M059J (cell line): ENCODE measurements at places on chromosomes 12 and 14.

DNA sequence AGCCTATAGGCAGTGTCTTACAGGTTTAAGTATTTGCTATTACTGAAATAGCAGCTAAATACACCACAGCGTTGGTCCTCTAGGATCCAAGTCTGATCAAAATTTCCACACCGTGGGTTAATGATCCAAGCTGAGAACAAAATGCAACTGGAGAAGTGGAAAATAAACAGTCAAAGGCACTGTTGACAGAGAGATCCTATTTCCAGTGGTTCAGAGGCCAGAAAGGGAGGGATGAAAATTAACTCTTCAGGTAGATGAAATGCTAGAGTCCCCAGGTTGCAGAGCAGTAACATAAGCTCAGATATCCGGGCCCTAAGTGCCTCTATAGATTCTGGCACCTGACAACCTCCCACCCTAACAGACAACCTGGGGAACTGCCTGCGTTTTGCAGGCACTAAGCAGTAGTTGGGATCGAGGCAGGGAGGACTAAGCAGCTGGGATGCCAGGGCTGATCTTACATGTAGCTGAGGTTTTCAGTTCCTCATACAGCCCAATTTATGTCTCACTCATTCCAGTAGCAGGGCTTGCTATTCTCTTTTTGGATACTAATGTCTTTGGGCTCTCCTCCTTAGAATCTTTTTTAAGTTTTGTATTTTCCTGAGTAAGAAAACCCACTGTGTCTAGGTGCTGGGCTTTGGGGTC is 42.7 kb upstream of the CRACR2A start:
- DNase-seq: no peak

DNA sequence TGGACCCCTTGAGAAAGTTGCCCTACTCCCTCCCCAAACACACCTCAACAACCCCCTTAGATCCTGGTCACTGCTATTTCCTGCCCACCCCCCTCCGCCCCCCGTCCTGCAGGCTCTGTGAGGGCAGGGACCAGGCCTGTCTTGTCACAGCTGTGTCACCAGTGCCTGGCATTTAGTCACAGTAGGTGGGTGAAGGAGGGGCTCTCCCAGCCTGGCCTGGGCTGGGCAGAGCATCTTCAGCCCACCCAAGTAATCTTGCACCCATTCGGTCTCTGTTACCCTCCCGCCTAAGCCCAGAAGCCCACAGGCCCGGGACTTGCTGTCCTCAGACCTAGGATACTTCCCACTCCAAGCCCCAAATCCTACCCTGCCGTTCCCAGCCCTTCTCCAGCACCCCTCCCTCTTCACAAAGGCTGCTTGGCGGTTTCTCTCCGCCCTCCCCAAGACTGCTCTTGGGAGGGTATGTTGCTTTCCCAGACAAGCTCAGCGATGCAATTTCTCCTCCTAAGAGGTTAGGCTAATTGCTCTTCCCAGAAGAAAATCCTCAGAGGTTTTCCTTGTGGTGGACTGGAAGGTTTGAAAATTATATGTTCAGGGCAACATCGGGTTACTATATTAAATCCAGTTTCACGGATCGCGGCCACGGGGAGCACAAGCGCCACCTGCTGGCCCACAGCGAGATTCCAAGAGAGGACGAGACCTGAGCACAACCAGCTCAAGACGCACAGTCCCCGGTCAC is 50.8 kb upstream of the ZFP36L1 start:
- peak; percentile 60 for DNase-seq

GRCh38 chr12:105761075-105761474 is 377.7 kb downstream of the NUAK1 start:
- DNase-seq: peak; percentile 50

DNA sequence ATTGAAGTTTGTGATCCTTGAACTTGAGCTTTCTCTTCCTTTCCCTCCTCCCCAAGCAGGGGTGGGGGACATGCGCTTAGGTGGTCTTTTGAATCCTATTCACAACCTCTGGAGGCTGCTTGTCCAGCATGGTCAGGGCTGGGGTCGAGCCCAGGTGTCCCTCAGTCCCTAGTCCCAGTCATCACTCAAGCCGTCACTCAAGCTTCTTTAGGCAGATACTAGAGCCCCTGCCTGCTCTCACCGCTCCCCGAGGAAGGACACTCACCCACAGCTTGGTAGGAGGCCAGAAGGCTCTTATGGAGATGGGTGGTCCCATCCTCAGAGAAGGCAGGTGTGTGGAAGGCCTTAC is 532 bp upstream of the C1RL start:
- DNase-seq: no peak

DNA sequence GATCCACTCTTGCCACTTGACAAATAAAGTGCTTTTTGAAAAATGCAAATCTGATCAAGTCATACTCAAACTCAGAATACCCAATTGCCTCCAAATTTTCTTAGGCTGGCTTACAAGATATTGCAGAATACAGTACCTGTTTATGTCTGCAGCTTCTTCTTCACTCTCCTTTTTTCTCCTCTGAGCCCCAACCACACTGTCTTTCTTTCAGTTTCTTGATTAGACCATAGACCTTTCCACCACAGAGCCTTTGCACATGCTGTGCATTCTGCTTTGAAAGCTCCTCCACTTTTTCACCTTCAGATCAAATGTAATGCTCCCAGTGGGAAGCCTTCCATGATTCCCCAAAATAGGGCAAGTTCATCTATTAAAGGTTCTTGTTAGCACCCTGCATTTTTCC is 13.9 kb upstream of the GYS2 start:
- DNase-seq: no peak

DNA sequence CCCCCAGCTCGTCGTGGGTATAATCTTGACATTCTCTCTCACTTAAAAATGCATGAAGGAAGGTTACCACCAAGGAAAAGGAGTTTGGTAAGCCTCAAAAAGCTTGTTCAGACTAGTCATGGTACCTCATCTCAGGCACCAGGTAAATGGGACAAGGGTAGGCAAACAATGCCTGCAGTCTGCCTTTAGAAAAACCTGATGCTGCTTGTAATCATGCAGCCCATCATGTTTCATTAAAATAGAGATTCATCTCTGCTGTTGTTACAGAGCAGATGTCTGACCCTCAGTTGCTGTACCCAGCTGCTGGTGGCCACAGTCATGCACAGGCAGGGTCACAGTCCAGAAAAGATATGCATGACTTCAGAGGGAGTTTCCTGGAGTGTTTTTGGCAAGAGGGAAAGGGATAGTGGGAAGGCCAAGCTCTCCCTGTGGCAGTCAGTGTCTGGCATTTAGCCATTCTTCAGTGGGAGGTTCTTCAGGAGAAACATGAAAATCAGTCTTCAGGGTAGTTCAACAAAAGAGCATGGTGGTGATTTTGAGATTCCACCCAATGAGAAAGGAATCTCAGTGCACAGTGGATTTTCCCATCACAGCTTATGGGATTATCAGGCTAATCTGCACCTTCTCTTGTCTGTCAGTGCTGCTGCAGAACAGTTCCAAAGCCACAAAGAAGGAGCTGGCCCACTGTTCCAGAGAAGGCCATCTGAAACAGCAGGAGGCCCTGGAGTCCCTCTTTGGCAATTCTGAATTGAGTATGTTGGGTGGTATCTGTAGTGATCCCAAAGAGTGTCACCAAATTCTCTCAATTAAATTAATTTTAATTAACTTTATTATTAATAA is 202.7 kb upstream of the FRMD6 start:
- DNase-seq: peak; percentile 87

GRCh38 chr14:54121466-54122027 is 164.9 kb upstream of the BMP4 start:
- no peak for DNase-seq
